ENCODE measurements at places on chromosomes 1 and 21.

GRCh38 chr1:42765832-42766740, 742 bp downstream of the P3H1 start:
- peak; percentile 29 for DNase-seq

DNA sequence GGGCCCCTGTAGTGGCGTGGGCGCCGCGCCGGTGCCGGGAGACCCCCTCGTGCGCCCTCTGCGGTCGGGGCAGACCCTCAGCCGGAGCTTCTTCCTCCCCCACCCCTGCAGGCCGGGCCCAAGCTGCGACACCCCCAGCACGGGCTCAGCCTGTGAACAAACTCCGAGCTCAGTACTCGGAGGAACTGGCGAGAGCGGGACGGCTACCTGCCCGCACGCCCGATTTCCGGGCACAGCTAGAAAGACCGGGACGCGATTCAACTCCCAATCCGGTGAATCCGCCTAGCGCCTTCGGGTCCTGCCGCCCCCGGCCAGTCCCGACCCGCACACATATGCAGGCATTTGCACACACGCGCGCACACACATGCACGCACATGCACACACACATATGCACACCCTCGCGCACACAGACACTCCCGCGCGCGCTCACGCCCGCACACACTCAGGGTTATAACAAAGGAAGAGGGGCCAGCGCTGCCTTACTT, 580 bp upstream of the BLACAT1 start:
- no peak for DNase-seq

- no peak for DNase-seq
These were observed 25.8 kb downstream of the PTPN14 start for GRCh38 chr1:214525535-214526019.

- no peak for DNase-seq
These were observed 721 bp downstream of the PBXIP1 start for GRCh38 chr1:154955039-154955717.

- DNase-seq, result no peak
These were observed 35.9 kb downstream of the POFUT2 start for GRCh38 chr21:45251635-45252447.

DNA sequence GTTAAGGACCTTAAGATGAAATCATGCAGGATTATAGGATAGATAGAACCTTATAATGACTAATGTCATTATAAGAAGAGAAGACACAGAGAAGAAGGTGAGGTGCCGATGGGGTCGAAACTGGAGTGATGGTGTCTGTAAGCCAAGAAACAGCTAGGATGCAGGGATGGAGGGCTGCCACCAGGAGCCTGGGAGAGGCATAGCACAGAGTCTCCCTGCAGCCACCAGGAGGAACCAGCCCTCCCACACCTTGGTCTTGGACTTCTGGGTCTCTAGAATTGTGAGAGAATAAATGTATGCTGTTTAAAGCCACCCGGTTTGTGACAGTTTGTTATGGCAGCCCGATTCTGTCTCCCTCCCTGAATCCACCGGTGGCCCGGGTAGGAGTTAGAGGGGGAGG, 337.2 kb upstream of the AJAP1 start:
- DNase-seq, result no peak

DNA sequence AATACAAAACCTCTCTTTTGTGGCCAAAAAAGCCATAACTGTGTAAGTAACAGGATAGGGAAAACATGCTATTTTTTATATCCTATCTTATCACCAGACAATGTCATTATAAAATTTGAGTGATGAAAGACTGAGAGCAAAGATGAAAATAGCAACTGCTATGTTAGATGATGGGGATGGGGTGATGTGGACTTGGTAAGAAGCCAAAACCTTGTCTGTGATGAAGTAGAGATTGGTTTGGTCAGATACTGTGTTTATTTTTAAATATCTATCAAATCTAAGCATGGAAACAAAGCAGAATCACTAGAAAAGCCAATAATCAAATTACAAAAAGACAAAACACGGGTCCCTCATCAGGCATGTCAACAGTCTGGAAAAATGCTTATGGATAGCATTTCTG, 631.1 kb upstream of the NR5A2 start:
- DNase-seq, result no peak

DNA sequence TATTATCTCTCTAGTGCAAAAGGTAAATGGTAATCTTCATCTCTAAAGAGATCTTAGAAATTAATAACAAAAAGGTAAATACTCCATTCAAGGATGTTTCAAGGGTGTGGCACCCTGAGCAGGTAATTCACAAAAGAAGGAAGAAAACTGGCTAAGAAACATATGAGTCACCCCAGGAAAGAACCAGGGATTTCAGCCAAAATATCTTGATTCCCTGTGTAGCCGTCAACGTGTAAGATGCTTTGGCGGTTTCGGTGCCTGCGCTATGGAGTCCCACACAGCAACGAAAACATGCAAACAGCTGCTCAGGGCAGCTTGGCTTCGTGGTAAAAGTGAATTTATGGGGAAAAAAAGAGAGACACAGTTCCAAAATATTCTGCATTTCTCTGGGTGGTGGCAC, 3.7 kb downstream of the ITGB2 start:
- no peak for DNase-seq

Data from NCI-H460 (cell line).